ENCODE measurements at places on chromosomes 1 and 21.

DNA sequence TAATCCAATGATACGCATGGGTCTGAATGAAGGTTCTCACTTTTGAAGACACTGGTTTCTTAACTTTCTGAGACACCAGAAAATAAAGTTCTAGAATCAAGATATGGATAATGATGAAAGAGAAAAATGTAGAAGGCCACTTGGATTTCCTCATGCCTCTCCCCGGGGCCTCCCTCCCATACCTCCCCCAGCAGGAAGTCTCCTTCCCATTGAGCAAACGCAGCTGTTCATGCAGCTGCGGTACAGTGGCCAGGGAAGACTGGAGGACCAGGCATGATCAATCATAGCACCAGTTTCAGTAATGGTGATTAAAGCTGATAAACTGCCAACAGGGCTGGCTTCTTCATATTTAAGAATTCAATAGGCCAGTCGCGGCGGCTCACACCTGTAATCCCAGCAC, 10.9 kb upstream of the UBR4 start:
- DNase-seq, result no peak
- peaks cover 95% of the 10 kb centered on the region for H3K36me3 ChIP-seq
- H3K4me1 ChIP-seq, result peaks cover 18% of the 10 kb centered on the region
- peak overlapping the region; percentile 84 for H3K27ac ChIP-seq
- no peaks in the 10 kb centered on the region for H3K27me3 ChIP-seq
- no peak overlapping the region for H3K4me3 ChIP-seq

GRCh38 chr1:164602480-164603093, 43.6 kb downstream of the PBX1 start:
- no peak for DNase-seq
- no peak overlapping the region for H3K4me3 ChIP-seq
- H3K27ac ChIP-seq, result no peak overlapping the region
- H3K27me3 ChIP-seq, result no peaks in the 10 kb centered on the region

GRCh38 chr1:16155537-16156410, at the start of gene EPHA2:
Gene EPHA2, minus strand, starts transcription at chr1:16156069. Its CDS starts 137 bp downstream, at chr1:16155932.
- peaks cover 19% of the 10 kb centered on the region for H3K27me3 ChIP-seq
- H3K4me1 ChIP-seq, result peaks cover 41% of the 10 kb centered on the region
- DNase-seq, result peak; percentile 52
- H3K4me3 ChIP-seq, result peak within 1 kb of the TSS; percentile 61
- no peaks in the 10 kb centered on the region for H3K36me3 ChIP-seq

GRCh38 chr1:79716447-79716846, 709.9 kb upstream of the ADGRL4 start:
- no peaks in the 10 kb centered on the region for H3K27me3 ChIP-seq
- H3K4me3 ChIP-seq, result no peak overlapping the region
- H3K4me1 ChIP-seq, result no peaks in the 10 kb centered on the region
- H3K27ac ChIP-seq, result no peak overlapping the region
- DNase-seq, result no peak

DNA sequence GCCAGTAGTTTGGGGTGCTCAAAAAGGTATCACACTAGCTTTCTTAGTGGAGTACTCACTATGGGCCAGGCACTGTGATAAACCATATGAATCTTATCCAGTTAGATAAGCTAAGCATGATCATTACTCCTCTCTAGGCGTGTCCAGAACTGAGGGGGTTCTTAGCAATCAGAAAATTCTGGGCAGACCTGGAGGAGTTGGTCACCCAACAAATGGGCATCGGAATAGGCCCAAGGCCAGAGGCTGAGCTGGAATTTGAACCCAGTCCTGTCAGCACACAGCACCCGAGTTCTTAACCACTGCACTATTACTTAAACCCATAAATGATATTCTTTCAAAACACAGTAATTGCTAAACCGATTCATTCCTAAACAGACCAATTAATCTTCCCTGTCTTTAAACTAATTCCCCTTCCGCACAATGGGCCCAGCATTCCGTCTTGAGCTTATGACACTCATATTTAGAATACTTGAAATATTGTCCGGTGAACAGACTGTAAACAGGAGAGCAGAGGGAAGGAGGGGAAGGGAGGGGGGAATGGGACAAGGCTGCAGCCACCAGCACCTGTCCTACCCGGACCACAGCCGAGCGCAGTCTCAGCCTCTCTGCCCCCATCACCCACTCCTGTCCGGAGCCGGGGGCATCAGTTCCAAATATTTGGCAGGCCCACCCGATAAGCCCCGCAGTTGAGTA, 113.0 kb upstream of the GADD45A start:
- H3K4me1 ChIP-seq, result no peaks in the 10 kb centered on the region
- H3K27ac ChIP-seq, result no peak overlapping the region
- no peaks in the 10 kb centered on the region for H3K36me3 ChIP-seq
- no peaks in the 10 kb centered on the region for H3K27me3 ChIP-seq
- no peak for DNase-seq
- H3K4me3 ChIP-seq, result no peak overlapping the region

DNA sequence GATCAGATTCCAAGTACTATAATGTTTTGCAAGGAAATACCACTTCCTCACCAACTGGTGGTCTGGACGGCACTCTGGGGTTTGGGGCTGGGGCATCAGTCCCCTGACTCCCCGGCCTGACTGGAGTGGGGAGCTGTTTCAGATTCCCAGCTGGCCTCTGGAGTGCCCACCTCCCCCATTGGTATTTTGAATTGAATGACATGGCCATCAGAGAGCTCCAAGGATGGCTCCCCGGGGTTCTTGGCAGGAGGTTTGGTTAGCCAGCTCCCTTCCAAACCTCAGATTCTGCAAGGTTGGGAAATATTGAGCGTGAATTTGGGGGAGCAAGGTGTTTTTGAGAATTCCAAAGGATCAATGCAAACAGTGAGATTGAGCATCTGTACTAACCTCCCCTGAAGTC, 2.2 kb upstream of the INAVA start:
- H3K27me3 ChIP-seq, result peaks cover 60% of the 10 kb centered on the region
- H3K27ac ChIP-seq, result no peak overlapping the region
- no peak overlapping the region for H3K4me3 ChIP-seq
- no peak for DNase-seq
- H3K4me1 ChIP-seq, result peaks cover 44% of the 10 kb centered on the region

DNA sequence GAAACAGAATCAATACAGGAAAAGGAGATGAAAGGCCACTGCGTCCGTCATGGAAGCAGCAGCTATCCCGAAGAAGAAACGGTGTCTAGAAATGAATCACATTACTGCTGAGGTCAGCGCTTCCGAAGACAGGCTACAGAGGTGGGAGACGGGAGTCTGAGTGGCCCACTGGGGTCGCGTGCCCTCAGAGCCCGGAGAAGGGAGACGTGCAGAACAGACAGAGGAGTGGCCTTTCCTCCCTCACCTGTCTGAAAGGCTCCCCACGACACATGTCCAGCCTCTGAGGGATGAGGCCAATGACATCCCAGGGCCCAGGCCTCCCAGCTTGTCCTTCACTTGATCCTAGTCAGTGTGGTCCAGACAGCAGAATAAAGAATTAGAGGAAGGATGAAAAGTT, 35.9 kb downstream of the VPS26C start:
- peak overlapping the region; percentile 31 for H3K27ac ChIP-seq
- H3K36me3 ChIP-seq, result peaks cover 92% of the 10 kb centered on the region
- no peak for DNase-seq
- H3K4me3 ChIP-seq, result no peak overlapping the region
- H3K27me3 ChIP-seq, result no peaks in the 10 kb centered on the region

- peaks cover 17% of the 10 kb centered on the region for H3K4me1 ChIP-seq
- H3K27ac ChIP-seq, result peak overlapping the region; percentile 47
- H3K4me3 ChIP-seq, result no peak overlapping the region
- no peaks in the 10 kb centered on the region for H3K27me3 ChIP-seq
- H3K36me3 ChIP-seq, result no peaks in the 10 kb centered on the region
Observed at GRCh38 chr21:17709266-17709611, 96.5 kb upstream of the BTG3 start.

- no peaks in the 10 kb centered on the region for H3K36me3 ChIP-seq
- no peak for DNase-seq
- H3K4me3 ChIP-seq, result no peak overlapping the region
- H3K4me1 ChIP-seq, result no peaks in the 10 kb centered on the region
Observed at GRCh38 chr1:242086706-242087105, 87.8 kb upstream of the MAP1LC3C start.

DNA sequence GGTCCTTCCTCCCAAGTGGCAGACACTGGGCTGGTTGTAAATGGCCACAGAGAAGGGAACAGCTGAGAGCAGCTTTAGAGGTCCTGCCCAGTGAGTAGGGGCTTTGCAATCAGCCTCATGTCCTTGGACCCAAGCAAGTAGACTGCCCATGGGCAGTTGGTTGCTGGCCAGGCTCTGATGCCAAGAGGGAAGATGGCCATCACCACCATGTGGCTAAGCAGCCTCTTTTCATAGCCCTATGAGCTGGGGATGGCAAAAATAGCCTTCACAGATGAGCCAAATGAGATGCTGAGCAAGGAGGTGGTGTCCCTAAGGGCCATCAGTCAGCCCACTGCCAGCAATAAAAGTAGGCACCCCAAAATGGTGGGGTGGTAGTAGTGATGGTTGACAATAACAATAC, 3.2 kb downstream of the DISP3 start:
- no peak overlapping the region for H3K4me3 ChIP-seq
- peaks cover 9% of the 10 kb centered on the region for H3K4me1 ChIP-seq
- DNase-seq, result no peak
- peaks cover 71% of the 10 kb centered on the region for H3K27me3 ChIP-seq
- no peak overlapping the region for H3K27ac ChIP-seq

- no peak overlapping the region for H3K27ac ChIP-seq
- no peak overlapping the region for H3K4me3 ChIP-seq
- H3K36me3 ChIP-seq, result no peaks in the 10 kb centered on the region
- H3K27me3 ChIP-seq, result no peaks in the 10 kb centered on the region
- H3K4me1 ChIP-seq, result peaks cover 3% of the 10 kb centered on the region
Observed at GRCh38 chr1:53140451-53140850, 2.0 kb downstream of the SLC1A7 start.

- peaks cover 84% of the 10 kb centered on the region for H3K36me3 ChIP-seq
- peak overlapping the region; percentile 82 for H3K27ac ChIP-seq
- no peaks in the 10 kb centered on the region for H3K27me3 ChIP-seq
- H3K4me1 ChIP-seq, result peaks cover 49% of the 10 kb centered on the region
Observed at GRCh38 chr1:113860891-113861290, 10.6 kb downstream of the PTPN22 start.

- no peaks in the 10 kb centered on the region for H3K36me3 ChIP-seq
- peaks cover 12% of the 10 kb centered on the region for H3K27me3 ChIP-seq
- no peak overlapping the region for H3K27ac ChIP-seq
- DNase-seq, result no peak
- H3K4me3 ChIP-seq, result no peak overlapping the region
- no peaks in the 10 kb centered on the region for H3K4me1 ChIP-seq
Observed at GRCh38 chr1:236354330-236355147, 39.5 kb upstream of the EDARADD start.

- H3K4me3 ChIP-seq, result no peak overlapping the region
- H3K36me3 ChIP-seq, result peaks cover 18% of the 10 kb centered on the region
- H3K4me1 ChIP-seq, result peaks cover 37% of the 10 kb centered on the region
- H3K27ac ChIP-seq, result no peak overlapping the region
- no peaks in the 10 kb centered on the region for H3K27me3 ChIP-seq
Observed at GRCh38 chr1:198903621-198904020, 264.8 kb downstream of the PTPRC start.

DNA sequence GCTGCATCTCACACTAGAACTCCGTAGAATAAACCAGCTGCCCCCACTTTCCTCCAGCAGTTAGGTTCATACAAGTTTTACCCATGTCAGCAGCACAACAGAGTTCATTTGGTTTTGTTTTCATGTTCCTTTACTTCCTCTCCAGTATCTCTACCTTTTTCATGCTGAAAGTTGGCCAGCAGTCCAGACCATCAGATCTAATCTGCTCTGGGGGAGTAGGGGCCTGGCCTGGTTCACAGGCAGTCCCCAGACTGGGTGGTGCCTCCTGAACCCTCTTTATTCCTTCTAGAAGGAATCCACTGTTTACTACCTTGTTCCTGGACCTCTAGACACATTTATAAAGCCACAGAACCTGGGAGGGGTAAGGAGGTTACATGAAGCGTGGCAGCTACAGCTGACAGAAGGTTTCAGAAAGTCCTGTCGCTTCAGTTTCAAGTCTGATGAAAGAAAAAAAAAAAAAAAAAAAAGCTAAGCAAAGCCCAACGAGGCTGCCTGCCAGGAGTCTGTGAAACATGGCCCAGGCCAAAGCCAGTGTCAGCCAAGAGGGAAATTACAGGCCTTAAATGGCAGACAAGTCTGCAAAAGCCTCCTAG, 184.6 kb upstream of the JUN start:
- peak; percentile 51 for DNase-seq
- no peaks in the 10 kb centered on the region for H3K27me3 ChIP-seq
- no peaks in the 10 kb centered on the region for H3K36me3 ChIP-seq
- H3K4me1 ChIP-seq, result peaks cover 36% of the 10 kb centered on the region
- H3K27ac ChIP-seq, result peak overlapping the region; percentile 95
- peak overlapping the region; percentile 32 for H3K4me3 ChIP-seq

DNA sequence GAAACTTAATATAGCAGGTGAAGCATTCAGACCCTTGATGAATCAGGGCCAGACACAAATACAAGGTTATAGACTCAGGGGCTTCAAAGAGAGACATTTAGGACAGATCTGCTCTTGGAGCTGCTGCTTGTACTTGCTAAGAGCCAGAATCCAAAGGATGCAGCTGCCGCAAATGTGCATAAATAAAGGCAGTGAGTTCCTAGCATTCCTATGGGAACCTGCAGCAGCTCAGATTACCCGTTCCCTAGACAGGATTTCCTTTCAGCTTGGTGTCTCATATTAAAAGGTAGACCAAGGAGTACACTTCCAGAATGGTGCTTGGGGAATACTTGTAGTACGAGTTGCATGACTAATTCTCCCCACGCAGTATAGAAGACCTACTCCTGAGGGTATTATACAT, 9.7 kb upstream of the LRRC53 start:
- no peak for DNase-seq
- H3K36me3 ChIP-seq, result no peaks in the 10 kb centered on the region
- H3K4me3 ChIP-seq, result no peak overlapping the region
- no peak overlapping the region for H3K27ac ChIP-seq

GRCh38 chr1:83554174-83554573, 444.8 kb downstream of the TTLL7 start:
- no peaks in the 10 kb centered on the region for H3K27me3 ChIP-seq
- no peaks in the 10 kb centered on the region for H3K4me1 ChIP-seq
- H3K4me3 ChIP-seq, result no peak overlapping the region
- no peak overlapping the region for H3K27ac ChIP-seq
- H3K36me3 ChIP-seq, result no peaks in the 10 kb centered on the region

GRCh38 chr1:26582836-26583460, 53.4 kb downstream of the RPS6KA1 start:
- DNase-seq, result peak; percentile 84
- H3K27ac ChIP-seq, result peak overlapping the region; percentile 91
- peak overlapping the region; percentile 13 for H3K4me3 ChIP-seq

DNA sequence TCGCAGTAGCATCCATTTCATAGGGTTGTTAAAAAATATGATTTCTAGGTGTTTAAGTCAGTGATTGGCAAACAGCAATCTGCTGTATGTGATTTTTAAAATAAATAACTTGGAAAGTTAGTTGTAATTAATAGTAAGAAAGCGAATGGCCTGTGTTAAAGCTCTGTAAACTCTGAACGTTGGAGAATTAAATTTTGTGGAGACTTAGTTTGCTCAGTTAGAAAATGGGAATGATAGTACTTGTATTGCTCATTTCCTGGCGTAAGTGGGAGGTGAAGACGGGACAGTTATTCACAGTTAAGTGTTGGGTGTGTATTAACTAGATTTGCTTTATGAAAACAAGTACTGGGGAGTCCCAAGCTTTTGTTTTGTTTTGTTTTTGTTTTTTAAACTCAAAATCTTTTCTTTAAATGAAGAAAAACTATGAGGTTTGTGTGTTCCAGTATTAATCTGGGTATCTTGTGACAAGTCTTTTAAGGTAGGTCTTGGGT, 995 bp downstream of the CACYBP start:
- peaks cover 61% of the 10 kb centered on the region for H3K36me3 ChIP-seq
- H3K27me3 ChIP-seq, result no peaks in the 10 kb centered on the region
- no peak for DNase-seq
- H3K4me1 ChIP-seq, result peaks cover 60% of the 10 kb centered on the region
- no peak overlapping the region for H3K27ac ChIP-seq

GRCh38 chr1:224784265-224785039, 145.0 kb upstream of the DNAH14 start:
- H3K27ac ChIP-seq, result no peak overlapping the region
- H3K4me3 ChIP-seq, result no peak overlapping the region
- DNase-seq, result no peak
- H3K4me1 ChIP-seq, result peaks cover 22% of the 10 kb centered on the region
- H3K27me3 ChIP-seq, result no peaks in the 10 kb centered on the region
